Activated T-helper 1 cell treated with Interleukin-2 at 50 U/mL for 16 hours (primary cell): ENCODE measurements at places on chromosomes 7 and 10.

- no peak for DNase-seq
These were observed 41.8 kb upstream of the TRIM8 start for GRCh38 chr10:102602272-102603045.

DNA sequence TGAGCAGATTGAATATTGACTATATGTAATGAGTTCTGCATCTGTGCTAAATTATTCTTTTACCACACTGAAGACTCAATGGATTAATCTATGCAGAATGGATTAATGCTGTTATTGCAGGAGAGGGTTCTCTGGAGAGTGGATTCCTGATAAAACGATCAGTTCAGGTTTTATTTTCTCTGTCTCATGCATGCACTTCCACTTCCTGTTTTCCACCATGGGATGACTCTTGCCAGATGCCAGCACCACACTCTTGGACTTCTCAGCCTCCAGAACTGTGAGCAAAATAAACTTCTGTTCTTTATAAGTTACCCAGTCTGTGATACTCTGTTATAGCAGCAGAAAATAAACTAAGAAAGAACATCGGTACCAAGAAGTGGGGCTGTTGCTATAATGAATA lies 207.5 kb downstream of the KCND2 start:
- DNase-seq, result no peak

DNA sequence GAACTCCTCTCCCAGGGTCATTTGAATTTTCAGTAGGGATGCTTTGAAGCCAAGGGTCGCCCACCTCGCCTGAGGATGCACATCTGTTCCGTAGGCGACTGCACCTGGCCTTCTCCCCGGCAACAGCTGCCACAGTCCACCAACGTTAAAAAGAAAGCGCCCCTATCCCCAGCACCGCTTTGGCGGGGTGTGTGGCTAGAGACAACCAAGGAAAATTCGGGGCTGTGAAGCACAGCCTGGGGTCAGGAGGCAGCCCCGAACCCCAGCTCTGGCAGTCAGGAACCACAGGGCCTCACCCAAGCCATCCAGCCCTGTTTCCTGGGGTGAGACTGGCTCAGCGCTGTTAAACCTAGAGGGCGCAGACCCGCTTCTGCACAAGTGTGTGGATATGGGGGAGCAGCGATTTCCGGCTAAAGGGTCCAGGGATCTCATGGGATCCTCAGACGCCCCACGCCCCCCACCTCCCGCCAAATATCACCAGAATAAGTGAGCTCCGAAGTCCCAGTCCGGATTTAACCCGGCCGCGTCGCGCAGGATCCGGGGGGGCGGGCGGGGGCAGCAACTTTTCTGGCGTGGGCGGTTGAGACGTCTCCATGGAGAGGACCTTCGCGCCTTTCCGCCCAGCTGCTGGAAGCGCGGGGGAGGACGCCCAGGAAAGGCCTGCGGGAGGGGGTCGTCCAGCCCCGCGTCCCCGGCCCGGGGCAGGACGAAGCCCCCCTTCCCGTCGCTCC lies 822 bp downstream of the ZC3HAV1L start:
- DNase-seq, result no peak

- no peak for DNase-seq
These were observed 447.8 kb upstream of the C7orf33 start for GRCh38 chr7:148142660-148143248.

GRCh38 chr10:33715303-33715975 lies 381.0 kb upstream of the NRP1 start:
- DNase-seq, result no peak

DNA sequence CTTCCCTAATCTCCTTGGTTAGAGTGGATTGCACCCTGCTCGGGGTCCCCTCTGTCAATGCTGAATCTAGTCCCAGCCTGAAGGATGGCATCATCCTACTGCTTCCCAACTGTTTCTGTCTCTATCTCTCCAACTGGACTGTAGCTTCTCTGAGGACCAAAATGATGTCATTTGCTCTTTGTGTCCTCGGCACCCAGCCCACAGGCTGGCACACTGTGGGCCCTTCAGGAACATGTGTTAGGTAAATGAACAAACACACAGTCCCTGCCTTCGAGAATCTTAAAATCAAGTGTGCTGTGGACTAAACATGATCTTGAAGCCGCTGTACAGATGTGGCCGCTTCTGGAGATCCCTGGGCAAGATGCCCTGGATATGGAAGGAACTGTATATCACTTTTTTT lies 5.0 kb upstream of the CDH23 start:
- no peak for DNase-seq

DNA sequence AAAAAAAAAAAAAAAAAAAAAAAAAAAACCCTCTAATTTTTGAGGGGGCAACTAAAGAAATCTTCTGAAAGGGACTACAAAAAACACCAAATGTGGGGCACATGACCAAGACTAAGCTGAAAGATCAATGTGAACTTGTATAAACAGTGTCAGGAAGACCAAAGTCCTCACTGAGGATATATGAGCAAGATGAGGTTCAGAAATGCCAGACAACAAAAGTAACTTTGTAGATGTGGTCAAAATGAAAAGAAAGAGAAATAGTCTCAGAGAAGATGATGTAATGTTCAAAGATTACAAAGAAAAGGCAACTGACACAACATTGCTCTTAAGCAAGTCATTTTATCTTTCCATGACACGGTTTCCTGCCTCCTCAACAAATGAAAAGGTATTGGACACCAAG lies 48.7 kb upstream of the PTPRZ1 start:
- no peak for DNase-seq

GRCh38 chr10:96441987-96442643 lies 71.6 kb downstream of the TLL2 start:
- DNase-seq, result no peak

DNA sequence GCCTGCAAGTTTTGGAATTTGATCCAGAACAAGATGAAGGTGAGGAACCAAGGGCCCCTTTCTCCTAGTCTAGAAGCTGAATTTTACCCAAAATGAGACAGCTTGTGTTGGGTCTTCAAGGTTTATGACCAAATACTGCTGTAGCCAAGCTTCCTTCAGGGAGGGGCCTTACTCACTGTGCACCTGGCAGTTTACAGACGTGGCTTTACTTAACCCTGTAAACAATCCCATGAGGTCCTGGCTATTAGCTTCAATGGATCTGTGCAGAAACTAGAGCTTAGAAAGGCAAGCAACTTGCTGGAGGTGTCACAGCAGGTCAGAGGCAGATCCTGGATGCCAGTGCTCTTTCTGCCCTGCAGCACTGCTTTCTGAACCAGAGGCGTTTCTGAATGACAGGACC lies 46.7 kb downstream of the PDLIM1 start:
- DNase-seq, result no peak

GRCh38 chr7:97145068-97145467 lies 27.6 kb downstream of the SDHAF3 start:
- no peak for DNase-seq

GRCh38 chr7:81190997-81191768 lies 272.3 kb upstream of the SEMA3C start:
- DNase-seq, result no peak

DNA sequence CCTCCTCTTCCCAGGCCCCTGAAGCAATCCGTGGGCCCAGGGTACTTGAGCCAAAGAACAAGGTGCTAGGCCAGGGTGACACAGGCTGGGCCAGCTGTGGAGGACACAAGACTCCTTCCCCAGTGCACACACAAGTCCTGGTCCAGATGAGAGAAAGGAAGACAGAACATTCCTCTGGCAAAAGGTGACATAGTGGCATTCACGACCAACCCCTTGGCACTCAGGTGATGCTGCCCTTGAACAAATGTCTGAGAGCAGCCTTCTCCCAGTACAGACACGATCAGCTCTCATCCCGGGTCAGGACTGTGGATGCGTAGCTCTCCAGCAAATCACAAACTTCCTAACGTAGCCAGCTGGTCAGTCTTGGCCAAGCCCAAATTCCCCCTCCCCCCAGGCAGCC lies 118.5 kb downstream of the OAT start:
- DNase-seq, result no peak

GRCh38 chr7:55946545-55946944 lies 5.1 kb upstream of the MRPS17 start:
- no peak for DNase-seq

DNA sequence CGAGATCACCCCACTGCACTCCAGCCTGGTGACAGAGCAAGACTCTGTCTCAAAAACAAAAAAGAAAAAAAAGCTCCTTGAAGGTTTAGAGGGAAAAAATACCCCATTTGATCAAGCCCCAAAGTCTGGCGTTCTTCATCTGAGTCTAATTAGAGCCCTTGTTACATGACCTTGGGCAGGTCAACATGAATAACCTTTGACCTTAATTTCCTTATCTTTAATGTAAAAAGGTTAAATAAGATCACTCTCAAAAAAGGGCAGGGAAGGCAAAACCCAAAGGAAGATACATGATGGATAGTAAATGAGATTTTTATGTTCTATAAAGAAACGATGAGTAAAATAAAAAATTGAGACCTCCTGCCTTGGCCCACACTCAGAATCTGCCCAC lies 40.3 kb downstream of the SLC37A3 start:
- no peak for DNase-seq

DNA sequence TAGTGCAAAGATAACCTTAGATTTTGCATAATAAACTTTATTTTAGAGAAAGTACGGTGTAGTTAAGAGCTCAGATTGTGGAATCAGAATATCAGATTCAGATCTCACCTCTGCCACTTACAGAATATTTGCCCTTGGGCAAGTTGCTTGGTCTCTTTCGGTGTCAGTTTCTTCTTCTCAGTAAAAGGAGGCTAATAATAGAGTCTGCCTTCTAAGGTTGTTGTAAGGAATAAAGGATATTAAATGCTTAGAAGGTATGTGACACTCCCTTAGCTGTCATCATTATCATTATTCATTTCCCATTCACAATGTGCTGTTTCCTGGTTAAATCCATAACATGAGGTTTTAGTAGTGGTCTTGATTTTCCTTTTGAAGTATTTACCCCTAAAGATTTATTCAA lies 42.2 kb downstream of the MPLKIP start:
- DNase-seq, result no peak

- no peak for DNase-seq
These were observed 53.2 kb downstream of the BPGM start for GRCh38 chr7:134699899-134700298.

- no peak for DNase-seq
These were observed 110.9 kb downstream of the BAMBI start for GRCh38 chr10:28788252-28788651.

- no peak for DNase-seq
These were observed 722.9 kb downstream of the GRM8 start for GRCh38 chr7:126529833-126530232.
